ENCODE measurements at places on chromosomes 2 and 18. TPM values are rescaled to one million over a fixed set of nuclear protein-coding genes. Genes with fewer than 3 reads are reported as not detected.
A peak's percentile ranks its signal among the peaks of the same experiment; 100 is the strongest.

DNA sequence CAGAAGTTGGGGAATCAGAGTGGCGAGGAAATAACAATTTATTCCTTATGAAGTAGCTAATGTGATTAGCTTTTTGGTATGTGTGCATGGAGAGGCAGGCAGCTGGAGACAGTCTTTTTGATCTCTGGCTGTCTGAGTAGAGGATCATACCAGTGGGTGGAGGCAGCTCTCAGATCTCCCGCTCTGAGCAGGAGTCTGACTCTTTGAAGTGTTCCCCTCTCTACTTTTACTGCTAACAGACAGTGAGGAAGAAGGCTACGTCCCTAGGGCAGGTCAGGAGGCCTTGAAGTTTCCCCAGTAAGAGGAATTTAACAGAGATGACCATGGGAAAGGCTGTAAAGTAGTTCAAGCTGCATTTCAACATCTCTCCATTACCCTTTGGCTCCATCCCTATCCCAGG is 111.9 kb upstream of the REG3A start:
- no peak overlapping the region for H3K27ac ChIP-seq
- no peak overlapping the region for H3K4me3 ChIP-seq
- DNase-seq: no peak
- no peaks in the 10 kb centered on the region for H3K27me3 ChIP-seq
- no peaks in the 10 kb centered on the region for H3K4me1 ChIP-seq

DNA sequence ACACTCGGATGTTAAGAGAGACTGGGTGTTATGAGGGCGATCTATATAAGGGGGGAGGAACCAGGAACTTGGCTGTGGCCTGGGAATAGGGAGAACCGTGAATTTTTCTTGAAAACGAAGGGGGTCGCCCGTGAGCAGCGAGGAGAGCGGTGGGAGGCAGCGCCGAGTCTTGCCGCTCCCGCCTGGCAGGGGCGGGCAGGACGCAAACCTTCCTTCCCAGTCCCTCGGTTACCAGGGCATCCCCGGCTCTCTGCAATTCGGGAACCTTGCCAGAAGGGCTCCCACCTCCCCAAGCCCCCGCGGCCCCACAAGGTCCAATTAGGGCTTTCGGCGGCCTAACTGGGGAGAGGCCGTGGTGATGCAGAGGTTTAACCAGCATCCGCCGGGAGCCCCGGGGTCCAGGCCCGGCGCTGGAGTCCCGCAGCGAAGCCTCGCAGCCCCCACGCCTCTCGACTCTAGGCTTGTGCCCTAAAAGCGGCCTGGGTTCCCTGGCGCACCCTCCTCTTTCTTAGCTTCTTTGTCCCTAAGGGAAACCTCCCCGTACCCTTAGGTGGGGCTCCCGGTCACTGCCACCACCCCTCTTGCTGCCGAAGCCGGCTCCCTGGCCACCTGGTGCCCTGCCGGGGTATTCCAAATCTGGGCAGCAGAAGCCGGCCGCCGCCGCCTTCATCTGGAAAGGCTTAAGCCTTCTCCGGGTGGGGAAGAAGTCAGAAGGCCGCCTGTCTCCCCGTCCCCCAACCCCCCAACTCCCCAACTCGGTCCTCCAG is 680 bp upstream of the FHOD3 start:
- H3K4me3 ChIP-seq: peak overlapping the region; percentile 65
- peaks cover 41% of the 10 kb centered on the region for H3K27me3 ChIP-seq
- no peak for DNase-seq

DNA sequence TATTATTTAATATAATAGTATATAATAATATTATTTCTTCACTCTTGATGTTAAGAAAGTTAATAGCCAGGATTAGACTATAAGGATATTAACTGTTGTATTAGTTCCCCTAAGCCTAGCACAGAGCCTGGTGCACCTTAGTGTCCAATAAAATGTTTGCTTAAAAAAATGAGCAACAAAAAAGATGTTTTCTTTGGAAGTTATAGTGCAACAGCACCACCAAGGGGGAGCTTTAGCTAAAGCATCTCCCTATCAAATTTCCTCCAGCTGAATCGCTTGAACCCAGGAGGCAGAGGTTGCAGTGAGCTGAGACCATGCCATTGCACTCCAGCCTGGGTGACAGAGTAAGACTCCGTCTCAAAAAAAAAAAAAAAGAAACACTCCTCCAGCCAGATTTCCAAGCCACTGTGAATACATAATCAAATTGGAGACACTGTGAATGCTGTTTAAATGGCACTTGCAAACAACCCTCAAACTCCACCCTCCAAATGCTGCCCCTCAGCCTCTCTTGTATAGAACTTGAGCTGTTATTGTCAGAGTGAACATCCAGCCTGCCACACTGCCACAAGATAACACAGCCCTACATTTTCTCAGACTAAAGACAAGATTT is 221.9 kb downstream of the DYM start:
- no peak overlapping the region for H3K4me3 ChIP-seq
- H3K27me3 ChIP-seq: no peaks in the 10 kb centered on the region
- H3K4me1 ChIP-seq: no peaks in the 10 kb centered on the region
- DNase-seq: no peak
- peaks cover 24% of the 10 kb centered on the region for H3K36me3 ChIP-seq

- H3K27me3 ChIP-seq: no peaks in the 10 kb centered on the region
- no peaks in the 10 kb centered on the region for H3K36me3 ChIP-seq
- DNase-seq: no peak
- no peak overlapping the region for H3K27ac ChIP-seq
- no peaks in the 10 kb centered on the region for H3K4me1 ChIP-seq
Measured at GRCh38 chr2:86311879-86312278, 25.5 kb downstream of the REEP1 start.

The DYSF gene
- 114 TPM for total RNA-seq

DNA sequence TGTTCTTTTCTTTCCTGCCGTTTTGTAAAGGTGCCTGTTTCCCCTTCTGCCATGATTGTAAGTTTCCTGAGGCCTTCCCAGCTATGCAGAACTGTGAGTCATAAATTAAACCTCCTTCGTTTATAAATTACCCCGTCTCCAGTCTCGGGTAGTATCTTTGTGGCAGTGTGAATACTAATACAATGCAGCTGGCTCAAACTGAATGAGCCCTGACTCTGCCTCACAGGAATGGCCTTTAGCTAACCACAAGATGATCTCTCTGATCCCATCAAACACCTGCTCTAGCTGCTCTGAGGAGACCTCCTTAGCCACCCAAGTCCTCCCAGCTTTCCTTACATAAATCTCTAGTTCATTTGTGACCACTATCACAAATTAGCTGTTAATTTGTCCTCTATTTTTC is 41.5 kb upstream of the CAB39 start:
- no peaks in the 10 kb centered on the region for H3K36me3 ChIP-seq
- H3K4me1 ChIP-seq: peaks cover 42% of the 10 kb centered on the region
- no peak for DNase-seq
- H3K4me3 ChIP-seq: no peak overlapping the region

DNA sequence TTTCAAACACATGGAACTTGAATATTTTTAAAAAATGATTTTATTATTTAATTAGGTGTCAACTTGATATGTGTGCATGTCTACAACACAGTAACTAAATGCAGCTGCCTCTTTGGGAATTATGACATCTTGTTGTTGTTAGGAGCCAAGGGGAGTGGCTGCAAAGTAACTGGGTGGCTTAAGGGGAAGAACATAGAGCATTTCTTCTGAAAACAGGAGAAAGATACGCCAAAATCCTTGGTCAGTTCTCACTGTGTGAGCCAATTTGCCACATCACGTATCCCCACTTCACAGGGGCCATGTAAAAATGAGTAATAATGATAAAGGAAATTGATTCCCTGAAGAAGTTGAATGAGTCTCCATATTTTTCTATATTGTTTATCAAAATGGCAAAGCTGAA is 309.8 kb upstream of the COL3A1 start:
- no peaks in the 10 kb centered on the region for H3K27me3 ChIP-seq
- H3K4me3 ChIP-seq: no peak overlapping the region
- H3K36me3 ChIP-seq: no peaks in the 10 kb centered on the region
- H3K4me1 ChIP-seq: no peaks in the 10 kb centered on the region

The MATN3 gene
- 0.40 TPM for total RNA-seq

Measured in spleen (tissue), 13 donors.